ENCODE measurements at places on chromosomes 13 and 19.
A peak's percentile ranks its signal among the peaks of the same experiment; 100 is the strongest.

GRCh38 chr13:80235967-80236302 is 105.0 kb downstream of the SPRY2 start:
- no peak for DNase-seq

DNA sequence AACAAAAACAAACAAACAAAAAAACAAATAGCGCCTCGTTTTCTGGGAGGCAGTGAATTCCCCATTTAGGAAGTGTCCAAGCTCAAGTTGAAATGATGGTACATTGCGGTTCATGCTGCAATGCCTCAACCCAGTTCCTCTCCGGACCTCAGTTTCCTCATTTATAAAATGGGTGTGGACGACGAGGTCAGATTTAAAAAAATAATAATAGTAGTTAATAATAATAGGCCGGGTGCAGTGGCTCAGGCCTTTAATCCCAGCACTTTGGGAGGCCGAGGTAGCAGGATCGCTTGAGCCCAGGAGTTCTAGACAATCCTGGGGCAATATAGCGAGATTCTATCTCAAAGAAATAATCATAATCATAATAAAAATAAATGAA is 15.5 kb upstream of the ERCC1 start:
- DNase-seq = no peak

DNA sequence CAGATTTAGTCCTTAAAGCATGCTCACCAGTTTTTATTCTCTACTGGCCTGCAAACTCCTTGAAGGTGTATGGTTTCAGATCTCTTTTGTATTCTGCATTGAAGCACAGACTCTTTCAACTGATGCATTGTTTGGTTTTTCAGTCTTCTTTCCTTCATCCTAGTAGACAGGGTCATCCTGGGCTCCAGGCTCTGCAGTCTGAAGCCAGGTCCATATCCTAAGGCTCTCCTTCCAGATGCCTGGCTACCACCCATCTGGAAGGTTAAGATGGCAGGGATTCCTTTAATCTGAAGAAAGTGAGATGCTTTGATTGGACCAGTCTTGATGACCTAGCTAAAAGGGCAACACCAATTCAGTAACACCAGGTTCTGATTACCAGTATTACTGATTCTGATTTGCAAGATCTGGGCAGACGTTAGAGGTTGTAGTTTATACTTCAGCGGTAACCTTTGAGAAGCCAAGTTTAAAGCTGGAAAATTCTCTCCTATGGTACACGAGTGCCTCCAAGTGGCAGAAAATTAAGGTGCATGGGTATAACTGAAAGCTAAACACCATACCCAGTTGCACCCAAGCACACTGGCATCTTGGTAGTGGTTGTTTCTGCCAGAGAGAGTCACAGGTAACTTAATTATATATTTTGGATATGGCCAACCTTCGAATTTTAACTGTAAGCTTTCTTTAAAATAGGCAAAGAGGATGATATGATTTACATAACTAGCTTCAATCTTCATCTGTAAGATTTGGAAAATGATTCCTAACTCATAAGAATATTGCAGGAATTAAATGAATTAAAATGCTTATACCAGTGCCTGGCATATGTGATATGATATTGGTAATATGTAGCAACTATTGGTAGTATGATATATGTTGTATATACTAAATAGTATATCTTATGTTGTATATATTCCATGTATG is 1651.9 kb upstream of the MIR17HG start:
- peak; percentile 2 for DNase-seq

DNA sequence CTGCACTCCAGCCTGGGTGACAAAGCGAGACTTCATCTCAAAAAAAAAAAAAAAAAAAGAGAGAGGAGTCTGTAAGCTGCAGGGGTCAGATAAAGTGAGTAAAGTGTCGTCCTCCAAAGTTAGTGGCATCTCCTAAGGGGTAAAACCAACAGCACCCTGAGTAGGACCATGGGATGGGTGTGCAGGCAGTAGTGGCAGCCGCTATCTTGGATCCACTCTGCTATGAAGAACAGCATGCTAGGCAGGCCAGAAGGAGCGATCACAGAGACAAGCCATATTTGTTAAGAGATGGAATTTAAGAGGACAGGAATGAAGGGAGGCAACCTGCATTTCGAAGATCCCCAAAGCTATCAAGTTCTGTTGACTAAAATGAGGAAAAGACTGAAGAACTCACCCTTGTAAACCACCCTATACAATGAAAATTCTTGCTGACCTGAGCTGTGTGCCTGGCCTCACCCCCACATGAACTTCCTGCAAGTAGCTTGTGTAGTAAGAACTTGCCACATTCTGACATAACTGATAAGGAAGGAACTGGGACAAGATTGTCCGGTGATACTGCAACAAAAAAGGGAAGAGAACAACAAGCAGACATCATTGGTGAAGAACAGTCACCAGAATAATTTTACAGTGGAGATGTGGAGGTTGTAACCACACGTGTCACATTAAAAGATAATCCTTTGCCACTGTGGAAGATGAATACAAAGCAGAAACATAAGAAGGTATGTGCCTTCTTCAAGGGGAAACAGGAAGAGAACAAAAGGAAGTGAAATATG is 16.2 kb downstream of the DPY19L3 start:
- DNase-seq = no peak

- DNase-seq = no peak
Measured at GRCh38 chr19:3336680-3337523, 29.5 kb upstream of the NFIC start.

GRCh38 chr13:99288089-99288488 is 19.1 kb downstream of the GPR183 start:
- DNase-seq = peak; percentile 89

DNA sequence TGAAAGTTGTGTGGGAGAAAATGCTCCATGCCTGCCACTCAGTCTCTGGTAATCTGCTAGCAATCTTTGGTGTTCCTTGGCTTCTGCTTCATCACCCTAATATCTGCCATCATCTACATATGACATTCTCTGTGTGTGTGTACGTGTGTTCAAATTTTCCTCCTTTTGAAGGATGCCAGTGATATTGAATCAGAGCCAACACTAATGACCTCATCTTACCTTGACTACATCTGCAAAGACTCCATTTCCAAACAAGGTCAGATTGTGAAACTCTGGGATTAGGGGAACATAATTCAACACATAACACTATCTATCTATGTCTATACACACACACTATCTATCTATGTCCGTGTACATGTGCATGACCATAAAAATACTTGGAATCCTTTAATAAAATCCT is 81.4 kb upstream of the IRS2 start:
- DNase-seq = no peak

- DNase-seq = no peak
Measured at GRCh38 chr13:110699148-110700145, 6.5 kb downstream of the CARS2 start.

- no peak for DNase-seq
Measured at GRCh38 chr13:82654861-82655855, 1227.1 kb downstream of the SLITRK1 start.

- DNase-seq = no peak
Measured at GRCh38 chr19:37470216-37470615, 1.1 kb downstream of the ZNF570 start.

- no peak for DNase-seq
Measured at GRCh38 chr13:99406799-99407201, 94.5 kb upstream of the TM9SF2 start.

GRCh38 chr13:34546344-34547250 is 395.5 kb upstream of the NBEA start:
- DNase-seq = no peak

DNA sequence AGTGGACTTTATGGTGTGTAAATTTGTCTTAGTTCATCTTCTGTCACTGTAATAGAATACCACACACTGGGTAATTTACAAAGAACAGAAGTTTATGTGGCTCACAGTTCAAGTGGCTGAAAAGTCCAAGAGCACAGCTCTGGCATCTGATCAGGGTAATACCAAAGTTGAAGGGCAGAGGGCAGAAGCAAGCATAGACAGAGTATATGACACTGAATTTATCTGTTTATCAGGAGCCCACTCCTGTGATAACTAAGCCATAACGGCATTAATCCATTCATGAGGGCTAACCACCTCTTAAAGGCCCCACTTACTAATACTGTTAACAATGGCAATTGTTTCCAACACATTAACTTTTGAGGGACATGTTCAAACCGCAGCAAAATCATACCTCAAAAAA is 4.0 kb upstream of the RFXAP start:
- no peak for DNase-seq

DNA sequence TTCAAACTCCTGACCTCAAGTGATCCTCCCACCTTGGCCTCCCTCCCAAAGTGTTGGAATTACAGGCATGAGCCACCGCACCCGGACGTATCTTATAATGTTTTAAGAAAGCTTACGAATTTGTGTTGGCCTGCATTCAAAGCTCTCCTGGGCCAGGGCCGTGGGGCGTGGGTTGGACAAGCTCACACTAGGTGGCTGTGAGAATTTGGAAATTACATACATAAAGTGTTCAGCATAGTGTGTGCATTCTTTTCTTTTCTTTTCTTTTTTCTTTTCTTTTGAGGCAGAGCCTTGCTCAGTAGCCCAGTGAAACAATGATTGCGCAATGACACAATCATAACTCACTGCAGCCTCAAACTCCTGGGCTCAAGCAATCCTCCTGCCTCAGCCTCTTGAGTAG is 2.6 kb downstream of the ZSWIM4 start:
- DNase-seq = no peak

- no peak for DNase-seq
Measured at GRCh38 chr13:50631041-50631440, 212.5 kb downstream of the DLEU7 start.

DNA sequence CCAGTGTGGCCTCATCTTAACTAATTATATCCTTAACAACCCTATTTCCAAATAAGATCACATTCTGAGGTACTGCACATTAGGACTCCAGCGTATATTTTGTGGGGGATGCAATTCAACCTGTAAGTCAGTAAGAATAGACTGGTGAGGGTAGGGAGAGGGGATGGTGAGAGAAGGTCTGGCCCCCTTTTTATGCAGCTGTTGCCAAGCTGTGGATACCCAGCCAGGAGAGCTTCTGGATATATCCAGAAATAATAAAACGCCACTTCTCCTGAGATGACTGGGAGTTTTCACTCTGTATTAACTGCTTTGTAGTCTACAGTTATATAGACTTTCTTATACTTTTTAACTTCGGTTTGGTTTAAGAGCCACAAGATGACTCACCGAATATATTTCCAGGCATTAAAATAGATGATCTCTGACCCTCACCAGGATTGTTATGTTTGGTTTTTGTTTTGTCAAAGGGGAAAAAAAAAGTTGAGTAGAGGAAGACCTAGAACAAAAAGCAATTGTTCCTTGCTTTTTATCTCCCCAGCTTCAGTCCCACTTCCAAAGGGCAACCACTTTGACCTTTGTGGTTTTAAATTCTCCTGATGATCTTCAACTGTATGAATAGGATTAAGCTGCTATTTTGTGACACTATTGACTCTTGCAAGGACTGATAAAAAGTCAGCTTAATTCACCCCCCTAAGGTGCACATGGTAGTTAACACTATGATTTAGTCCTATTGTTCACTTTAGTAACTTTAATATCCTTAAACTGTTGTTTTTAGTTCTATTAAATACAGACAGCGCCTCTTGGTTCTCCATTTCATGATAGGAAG is 3.1 kb upstream of the NEK3 start:
- no peak for DNase-seq

- DNase-seq = no peak
Measured at GRCh38 chr13:71481046-71481445, 386.0 kb downstream of the DACH1 start.

GRCh38 chr19:27892500-27892899 is 1320.5 kb downstream of the UQCRFS1 start:
- no peak for DNase-seq

DNA sequence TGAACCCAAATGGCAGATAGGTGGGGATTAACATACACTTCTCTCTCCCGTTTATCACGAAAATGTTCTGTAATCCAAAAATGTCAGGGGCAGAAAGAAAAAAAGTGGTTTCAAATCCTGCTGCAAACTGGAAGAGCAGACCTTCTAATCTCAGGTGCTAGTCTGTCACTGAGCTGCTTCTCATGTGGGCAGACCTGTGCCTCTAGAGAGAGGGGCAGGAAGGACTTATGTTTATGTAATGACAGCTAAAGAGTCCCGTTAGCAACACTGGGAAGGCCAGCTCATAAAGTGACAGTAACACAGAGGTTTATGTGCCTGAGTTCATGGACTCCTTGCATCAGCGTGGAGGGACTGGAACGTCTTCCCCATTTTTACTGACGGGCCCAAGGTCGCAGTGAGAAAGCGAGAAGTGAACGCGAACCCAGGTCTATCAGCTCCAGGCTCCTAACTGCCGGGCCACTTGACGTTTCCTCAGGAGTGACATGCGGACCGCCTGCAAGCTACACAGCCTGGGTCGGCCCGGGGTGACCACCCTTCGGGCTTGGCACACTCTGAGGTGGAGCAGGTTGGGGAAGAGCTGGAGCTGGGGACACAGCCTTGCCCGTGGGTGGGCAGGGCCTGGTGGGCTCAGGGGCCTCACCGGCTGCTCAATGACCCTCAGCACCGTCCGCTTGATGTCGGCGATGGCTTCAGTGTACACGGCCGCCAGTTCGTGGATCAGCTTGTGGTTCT is 9.6 kb upstream of the RSPH6A start:
- no peak for DNase-seq

- peak; percentile 85 for DNase-seq
Measured at GRCh38 chr19:12665281-12665573, 1.3 kb downstream of the MAN2B1 start.

GRCh38 chr13:43725460-43725859 is 61.3 kb downstream of the ENOX1 start:
- no peak for DNase-seq

- DNase-seq = no peak
Measured at GRCh38 chr19:1524287-1524971, 552 bp downstream of the PLK5 start.

DNA sequence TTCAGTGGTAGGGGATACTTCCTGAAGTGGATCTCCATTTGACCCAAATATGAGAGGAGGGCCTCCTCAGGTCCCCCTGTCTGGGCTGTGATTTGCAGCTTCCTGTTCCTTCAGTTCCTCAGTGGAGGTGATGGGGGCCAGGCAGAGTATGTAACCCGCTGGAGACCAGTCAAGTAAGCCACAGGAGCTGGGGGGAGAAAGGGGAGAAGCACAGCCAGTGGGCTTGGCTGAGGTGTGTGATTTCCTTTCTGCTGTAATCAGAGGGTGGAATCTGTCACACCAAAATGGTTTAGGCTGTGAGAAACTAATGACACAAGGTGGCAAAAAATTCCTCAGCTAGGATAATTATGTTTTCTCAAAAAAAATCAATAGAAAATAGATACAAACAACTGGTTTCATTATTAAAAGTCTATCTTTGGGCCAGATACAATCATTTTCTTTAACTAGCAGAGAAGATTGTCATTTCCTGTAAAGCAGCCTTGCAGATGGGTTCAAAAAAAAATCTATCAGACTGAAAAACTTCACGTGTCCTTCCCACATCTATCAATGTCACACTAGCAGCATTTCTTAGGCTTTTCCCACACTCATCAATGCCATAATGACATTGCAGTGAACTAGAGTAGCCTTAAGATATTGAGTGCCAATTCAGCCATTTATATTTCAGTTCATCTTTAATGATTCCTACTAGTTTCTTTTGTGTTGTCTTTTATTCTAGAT is 1660.3 kb downstream of the EFNB2 start:
- peak; percentile 4 for DNase-seq
